A549 treated with DMSO at 1 μM for 4 hours (cell line): ENCODE measurements at places on chromosomes 1 and 21. TPM values are rescaled to one million over a fixed set of nuclear protein-coding genes. Genes with fewer than 3 reads are reported as not detected.

The SLC35F3 gene
- total RNA-seq = 3.3 to 6.6 TPM (median 5.9 TPM) in 5 replicates

The SFN gene
- 425 to 552 TPM (median 445 TPM) in 5 replicates for total RNA-seq

The LCE6A gene
- not detected in 5 replicates for total RNA-seq

The WNT9A gene
- total RNA-seq = 6.6 to 8.9 TPM (median 8.0 TPM) in 5 replicates

The IFI44L gene
- total RNA-seq = 0.02 to 0.09 TPM (median 0.02 TPM) in 3 of 5 replicates, not detected in the others

The FCGR3B gene
- not detected in 5 replicates for total RNA-seq

The OR6N1 gene
- total RNA-seq = not detected in 5 replicates

The FNDC5 gene
- total RNA-seq = 0.38 to 0.75 TPM (median 0.53 TPM) in 5 replicates

The ORC1 gene
- total RNA-seq = 19.7 to 23.7 TPM (median 20.9 TPM) in 5 replicates

The IL23R gene
- not detected in 5 replicates for total RNA-seq

The SPATA17 gene
- 2.1 to 3.7 TPM (median 2.6 TPM) in 5 replicates for total RNA-seq

The CSMD2 gene
- not detected in 5 replicates for total RNA-seq

The SAMSN1 gene
- not detected in 5 replicates for total RNA-seq

The CELA2B gene
- not detected in 5 replicates for total RNA-seq

The HNRNPCL4 gene
- total RNA-seq = not detected in 5 replicates

The IGSF9 gene
- 0.20 to 0.32 TPM (median 0.29 TPM) in 5 replicates for total RNA-seq

The ALX3 gene
- not detected in 5 replicates for total RNA-seq

The CTTNBP2NL gene
- 6.2 to 11.1 TPM (median 8.3 TPM) in 5 replicates for total RNA-seq

The CAMSAP2 gene
- 19.8 to 29.9 TPM (median 25.4 TPM) in 5 replicates for total RNA-seq

The CR1 gene
- not detected in 5 replicates for total RNA-seq

The ANGPTL3 gene
- not detected in 5 replicates for total RNA-seq

The FAM163A gene
- total RNA-seq = 0.02 TPM in 1 of 5 replicates, not detected in the others

The ZYG11A gene
- 2.3 to 3.2 TPM (median 2.6 TPM) in 5 replicates for total RNA-seq

The ERICH3 gene
- total RNA-seq = not detected in 5 replicates

The S100A7A gene
- not detected in 5 replicates for total RNA-seq

The SYNC gene
- 9.6 to 16.2 TPM (median 10.9 TPM) in 5 replicates for total RNA-seq

The KCNJ9 gene
- not detected in 5 replicates for total RNA-seq

The OR14K1 gene
- not detected in 5 replicates for total RNA-seq

The LCE2B gene
- total RNA-seq = not detected in 5 replicates

The ST6GALNAC5 gene
- not detected in 5 replicates for total RNA-seq

The IL19 gene
- not detected in 5 replicates for total RNA-seq

The NFASC gene
- total RNA-seq = 1.5 to 2.4 TPM (median 1.8 TPM) in 5 replicates

The KRTAP6-2 gene
- not detected in 5 replicates for total RNA-seq

The PPFIA4 gene
- total RNA-seq = 0.21 to 0.74 TPM (median 0.40 TPM) in 5 replicates
